EL (cell line): ENCODE measurements at places on chromosomes 5 and 9.

- peak; percentile 6 for DNase-seq
These were observed 411 bp upstream of the NDUFS4 start for GRCh38 chr5:53560028-53560427.

DNA sequence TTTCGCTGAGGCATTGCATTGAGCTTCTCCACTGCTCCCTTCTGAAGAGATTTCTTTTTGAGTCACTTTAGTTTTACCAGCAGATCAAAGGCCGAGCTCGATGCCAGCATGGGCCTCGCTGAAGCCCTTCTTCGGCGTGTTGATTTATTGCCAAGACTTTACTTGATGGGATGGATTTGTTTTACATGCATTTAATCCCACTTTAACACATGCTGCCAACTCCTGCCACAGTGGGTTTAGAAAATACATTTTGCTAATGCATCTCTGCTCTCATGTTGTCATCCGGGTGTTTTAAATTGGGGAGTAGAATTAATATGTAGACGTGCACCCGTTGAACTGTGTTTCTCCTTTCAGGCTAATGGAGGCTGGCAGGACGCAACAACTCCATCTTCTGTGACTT, 218.3 kb downstream of the PBX3 start:
- DNase-seq: no peak

GRCh38 chr5:151522226-151522625, 68.9 kb downstream of the FAT2 start:
- no peak for DNase-seq

GRCh38 chr5:137158691-137159090, 340.4 kb downstream of the SPOCK1 start:
- DNase-seq: no peak

DNA sequence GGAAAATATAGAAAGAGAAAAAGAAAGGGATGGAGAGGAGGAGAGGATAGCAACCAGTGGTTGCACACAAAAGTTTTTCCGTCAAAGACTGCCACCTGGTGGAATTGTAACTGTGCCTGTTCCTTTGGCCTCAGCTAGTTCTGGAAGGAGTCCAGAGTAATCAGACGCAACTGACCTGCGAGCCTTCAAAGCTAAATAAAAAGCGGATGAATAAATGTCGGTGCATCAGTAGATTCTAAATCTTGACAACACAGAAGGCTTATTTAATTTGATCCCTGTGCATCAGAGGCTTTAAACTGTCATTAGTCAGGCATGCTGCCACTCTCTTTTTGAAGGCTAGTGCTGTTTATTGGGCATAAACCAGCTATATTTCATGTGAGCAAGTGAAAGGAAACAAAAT, 132.9 kb upstream of the ACO1 start:
- DNase-seq: peak; percentile 47
